ENCODE measurements at places on chromosomes 5 and 9.

DNA sequence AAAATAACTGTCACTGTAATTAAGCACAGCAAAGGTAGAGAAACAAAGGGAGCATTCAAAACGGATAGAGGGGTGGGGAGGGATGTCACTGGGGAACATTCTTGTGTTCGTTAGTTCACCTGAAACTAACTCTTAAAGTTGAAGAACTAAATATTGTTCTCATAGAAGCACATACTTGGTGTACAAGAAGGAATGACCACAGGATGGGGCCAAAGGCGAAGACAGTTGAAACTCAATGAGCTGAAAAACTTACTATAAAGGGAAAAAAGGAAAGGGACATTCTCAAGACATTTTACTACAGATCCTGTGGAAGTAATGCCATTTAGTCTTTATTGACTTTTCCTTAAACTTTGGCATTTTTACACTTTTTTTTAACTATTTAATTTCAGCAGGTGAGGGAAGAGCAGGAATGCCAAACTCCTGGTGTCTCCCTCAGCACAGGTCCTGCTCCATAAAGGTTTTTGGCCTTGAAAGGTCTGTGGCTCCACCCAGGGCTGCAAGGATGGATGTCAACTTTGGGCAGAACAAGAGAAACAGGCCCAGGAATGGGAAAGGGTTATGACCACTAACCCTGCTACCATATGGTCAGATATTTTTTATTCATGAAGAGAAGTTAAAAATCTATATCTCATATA, 197.6 kb upstream of the RASA1 start:
- peak; percentile 46 for DNase-seq

DNA sequence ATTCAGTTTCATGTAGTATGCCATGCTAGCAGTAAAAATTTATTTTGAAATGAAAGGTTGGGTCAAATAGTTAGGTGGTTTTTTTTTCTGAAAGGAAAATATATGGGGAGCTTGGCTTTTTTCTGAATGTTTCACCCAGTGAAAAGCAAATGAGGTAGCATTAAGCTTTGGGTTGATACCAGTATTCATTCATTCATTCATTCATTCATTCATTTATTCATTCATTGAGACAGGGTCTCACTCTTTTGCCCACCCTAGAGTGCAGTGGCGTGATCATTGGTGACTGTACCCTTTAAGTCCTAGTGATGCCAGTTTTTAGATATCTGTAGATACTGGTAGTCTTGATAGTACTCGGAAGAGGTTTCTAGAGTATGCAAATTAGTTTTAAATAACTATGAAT, 42.4 kb upstream of the LRRC70 start:
- no peak for DNase-seq

GRCh38 chr9:75438716-75439115, 350.4 kb downstream of the OSTF1 start:
- DNase-seq, result no peak

- DNase-seq, result no peak
Observed at GRCh38 chr5:143443330-143443729, 39.8 kb upstream of the NR3C1 start.

- no peak for DNase-seq
Observed at GRCh38 chr9:128103589-128103962, 24.0 kb downstream of the PTGES2 start.

DNA sequence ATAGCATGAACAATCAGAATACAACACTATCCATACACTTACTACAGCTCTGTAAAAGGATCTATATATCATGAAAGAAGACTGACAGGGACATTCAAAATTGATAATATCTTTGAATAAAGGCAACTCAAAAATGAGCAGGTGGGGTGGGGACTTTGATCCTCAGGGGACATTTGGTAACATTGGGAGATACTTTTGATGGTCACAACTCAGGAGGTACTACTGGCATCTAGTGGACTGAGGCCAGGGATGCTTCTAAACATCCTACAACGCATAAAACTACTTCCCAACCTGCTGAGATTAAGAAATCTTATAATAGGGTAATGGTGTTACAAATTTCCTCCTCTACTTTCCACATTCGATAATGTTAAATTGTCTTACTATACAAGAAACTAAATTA, 243.9 kb downstream of the ARL15 start:
- DNase-seq, result no peak
